ENCODE measurements at places on chromosomes 2 and 18. TPM values are rescaled to one million over a fixed set of nuclear protein-coding genes. Genes with fewer than 3 reads are reported as not detected.
A peak's percentile ranks its signal among the peaks of the same experiment; 100 is the strongest.

GRCh38 chr2:205681401-205682238 is 681 bp upstream of the NRP2 start:
- DNase-seq: no peak

GRCh38 chr2:77301441-77301840 is 220.7 kb downstream of the LRRTM4 start:
- no peak for DNase-seq

DNA sequence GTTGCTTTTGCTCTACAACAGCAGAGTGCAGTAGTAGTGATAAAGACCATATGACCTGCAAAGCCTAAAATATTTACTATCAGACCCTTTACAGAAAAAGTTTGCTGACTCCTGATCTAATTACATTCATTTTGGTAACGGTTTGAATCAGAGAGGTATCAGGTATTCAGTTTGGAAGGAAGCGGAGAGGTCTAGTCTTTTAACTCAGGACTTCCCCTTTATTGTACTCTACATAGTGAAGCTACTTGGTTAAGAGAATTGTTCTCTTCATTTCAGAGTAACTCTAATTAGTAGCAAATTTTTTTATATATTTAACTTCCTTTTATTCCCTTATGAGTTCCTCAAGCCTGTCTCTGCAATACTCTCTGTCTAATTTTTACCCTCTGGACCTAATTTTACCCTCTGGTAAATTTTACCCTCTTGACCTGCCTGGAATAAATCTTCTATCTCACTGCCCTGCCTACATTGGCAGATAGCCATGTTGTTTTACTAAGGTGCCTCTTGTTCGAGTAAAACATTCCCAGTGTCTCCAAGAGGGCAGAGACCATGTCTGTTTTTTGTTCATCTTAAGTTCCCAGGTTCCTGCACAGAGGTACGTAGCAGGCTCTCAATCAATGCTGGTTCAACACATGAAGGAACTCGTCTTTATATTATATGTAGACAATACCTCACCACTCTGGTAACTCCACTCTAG is 170.6 kb downstream of the DNAH6 start:
- no peak for DNase-seq

- no peak for DNase-seq
These were observed 171.0 kb upstream of the SIX3 start for GRCh38 chr2:44770221-44771195.

- no peak for DNase-seq
These were observed 31.3 kb downstream of the NCK2 start for GRCh38 chr2:105775809-105776559.

DNA sequence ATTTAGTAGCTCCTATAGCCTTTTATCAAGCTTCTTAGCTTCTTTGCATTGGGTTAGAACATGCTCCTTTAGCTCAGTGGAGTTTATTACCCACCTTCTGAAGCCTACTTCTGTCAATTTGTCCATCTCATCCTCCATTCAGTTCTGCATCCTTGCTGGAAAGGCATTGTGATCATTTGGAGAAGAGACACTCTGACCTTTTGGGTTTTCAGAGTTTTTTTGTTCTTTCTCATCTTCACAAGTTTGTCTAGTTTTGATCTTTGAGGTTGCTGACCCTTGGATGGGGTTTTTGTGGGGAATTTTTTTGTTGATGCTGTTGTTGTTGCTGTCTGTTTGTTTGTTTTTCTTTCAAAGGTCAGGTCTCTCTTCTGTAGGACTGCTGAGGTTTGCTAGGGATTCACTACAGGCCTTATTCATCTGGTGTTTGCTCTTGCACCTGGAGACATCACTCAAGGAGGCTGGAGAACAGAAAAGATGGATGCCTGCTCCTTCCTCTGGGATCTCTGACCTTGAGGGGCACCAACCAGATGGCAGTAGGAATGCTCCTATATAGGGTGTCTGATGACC is 13.9 kb upstream of the TANK start:
- no peak for DNase-seq

- no peak for DNase-seq
These were observed 138.1 kb downstream of the SUCLG1 start for GRCh38 chr2:84320940-84321339.

GRCh38 chr2:46096260-46096659 is 200.9 kb upstream of the EPAS1 start:
- DNase-seq: no peak

DNA sequence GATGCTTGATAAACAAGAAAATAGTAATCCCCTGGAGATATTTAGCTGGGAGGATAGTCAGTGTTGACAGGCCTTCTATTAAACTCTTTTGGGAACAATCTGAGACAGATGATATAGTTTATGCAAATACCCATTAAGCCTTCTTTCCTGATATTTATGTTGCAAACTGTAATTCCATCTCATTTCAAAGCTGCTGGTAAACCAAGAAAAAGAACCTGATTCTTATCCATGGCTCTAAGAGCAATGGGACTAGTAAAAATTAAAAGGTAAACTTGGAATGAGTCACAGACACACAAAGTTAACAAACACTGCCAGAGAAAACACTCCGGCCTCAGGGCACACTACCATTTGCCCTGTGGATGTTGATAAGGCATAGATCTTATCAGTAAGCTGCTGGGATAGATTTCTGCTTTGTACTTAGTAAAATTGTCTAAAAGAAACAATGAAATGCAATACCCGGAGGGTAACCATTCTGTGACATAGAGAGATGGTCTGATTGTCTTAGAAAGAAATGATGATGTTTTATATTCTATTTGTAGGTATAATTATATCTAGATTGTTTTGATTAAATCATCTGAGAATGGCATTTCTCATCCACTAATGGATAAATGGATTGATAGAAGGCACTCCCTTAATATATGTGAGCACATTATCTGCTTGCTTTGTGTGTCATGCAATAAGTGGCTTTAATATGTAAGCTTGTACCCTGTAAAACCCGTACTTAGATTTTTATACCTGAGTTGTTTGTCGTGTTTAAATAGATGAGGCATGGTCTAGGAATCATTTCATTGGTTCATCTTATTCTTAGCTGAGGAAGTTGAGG is 13.2 kb downstream of the GALR1 start:
- DNase-seq: no peak

- DNase-seq: no peak
These were observed 30.0 kb downstream of the REEP1 start for GRCh38 chr2:86307431-86307830.

- DNase-seq: no peak
These were observed 107.4 kb upstream of the ID2 start for GRCh38 chr2:8574196-8575037.

- no peak for DNase-seq
These were observed 66.5 kb upstream of the THUMPD2 start for GRCh38 chr2:39845460-39846146.

- no peak for DNase-seq
These were observed 48.2 kb downstream of the FLACC1 start for GRCh38 chr2:201308914-201309313.

- DNase-seq: no peak
These were observed 493.8 kb upstream of the NRP2 start for GRCh38 chr2:205188239-205189138.

GRCh38 chr2:153106802-153107477 is 371.6 kb downstream of the RPRM start:
- no peak for DNase-seq

DNA sequence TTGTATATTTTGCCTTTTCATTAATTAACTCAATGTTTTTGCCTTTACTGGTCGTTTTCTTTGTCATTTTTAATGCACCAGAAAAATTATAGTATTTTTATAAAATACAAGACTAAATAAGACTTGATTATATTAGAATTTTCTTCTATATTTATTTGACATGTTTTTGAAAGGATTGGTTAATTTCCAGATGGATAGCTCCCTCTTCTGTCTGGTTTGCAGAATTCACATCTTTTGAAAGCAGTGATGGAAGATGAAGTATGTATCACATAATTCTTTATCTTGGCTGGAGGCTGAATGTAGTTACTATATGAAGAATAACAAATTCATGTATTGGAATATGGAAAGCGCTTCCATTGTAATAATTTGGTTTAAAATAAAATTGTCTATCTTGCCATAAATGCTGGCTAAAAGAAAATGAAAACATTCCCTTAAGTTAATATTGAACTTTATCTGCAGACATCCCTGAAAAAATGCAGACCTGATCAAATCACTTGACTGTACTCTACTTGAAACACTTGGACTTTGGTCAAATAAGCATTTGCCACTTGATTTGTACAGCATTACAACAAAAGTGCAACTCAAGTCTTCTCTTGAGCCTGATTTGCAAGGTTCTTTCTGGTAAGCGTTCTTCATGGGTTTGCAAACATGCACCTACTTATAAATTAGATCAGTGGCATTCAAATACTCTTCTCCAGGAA is 86.3 kb upstream of the EFEMP1 start:
- DNase-seq: peak; percentile 8

- DNase-seq: no peak
These were observed 206.4 kb upstream of the ID2 start for GRCh38 chr2:8475349-8476031.

DNA sequence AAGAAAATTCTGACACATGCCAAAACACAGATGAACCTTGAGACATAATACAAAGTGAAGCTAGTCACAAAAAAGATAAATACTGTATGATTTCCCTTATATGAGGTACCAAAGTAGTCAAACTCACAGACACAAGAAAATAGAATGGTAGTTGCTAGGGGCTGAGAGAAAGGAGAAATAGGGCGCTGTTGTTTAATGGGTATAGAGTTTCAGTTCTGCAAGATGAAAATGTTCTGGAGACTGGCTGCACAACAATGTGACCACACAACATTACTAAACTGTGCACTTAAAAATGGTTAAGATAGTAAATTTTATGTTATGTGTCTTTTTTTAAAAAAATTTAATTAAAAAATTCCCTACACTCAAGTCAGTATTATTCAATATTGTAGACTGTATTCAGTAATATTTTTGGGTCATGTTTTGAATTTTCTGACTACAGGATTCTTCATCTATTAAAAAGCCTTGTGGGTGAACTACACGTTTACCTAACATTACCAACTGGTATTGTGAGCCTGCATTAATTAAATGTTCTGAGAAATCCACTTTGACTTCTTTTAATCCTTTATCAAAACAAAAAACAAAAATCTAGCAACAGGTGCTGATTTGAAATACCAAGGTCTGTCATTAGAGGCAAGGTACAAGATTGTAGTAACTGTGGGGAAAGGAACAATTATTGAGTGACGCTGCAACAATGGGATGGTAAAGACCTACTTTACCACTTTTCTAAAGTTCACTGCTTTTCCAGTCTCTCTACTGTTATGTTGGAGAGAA is 140.8 kb upstream of the ZFP36L2 start:
- DNase-seq: no peak

GRCh38 chr2:231667496-231667895 is 40.8 kb upstream of the PTMA start:
- DNase-seq: no peak

- DNase-seq: no peak
These were observed 87.2 kb downstream of the UXS1 start for GRCh38 chr2:106106622-106107508.

The CDK15 gene
- total RNA-seq: 0.82 TPM

The CYTIP gene
- 2.9 TPM for total RNA-seq

The ZNF512 gene
- total RNA-seq: 49.3 TPM

The SP140 gene
- total RNA-seq: 0.82 TPM

The TUBA3E gene
- total RNA-seq: not detected

The GPR39 gene
- 2.9 TPM for total RNA-seq

The RGPD4 gene
- not detected for total RNA-seq

The DPP4 gene
- 8.6 TPM for total RNA-seq

The FKBP1B gene
- total RNA-seq: 73.8 TPM

The RAB6C gene
- total RNA-seq: 0.41 TPM

The OTOS gene
- 0.41 TPM for total RNA-seq

The NYAP2 gene
- 14.3 TPM for total RNA-seq

The FN1 gene
- 99.9 TPM for total RNA-seq

The PCARE gene
- not detected for total RNA-seq

The EFEMP1 gene
- 7.3 TPM for total RNA-seq

The C2orf80 gene
- total RNA-seq: 38.3 TPM

The ST8SIA5 gene
- total RNA-seq: 4.9 TPM

Data from frontal cortex (tissue), 4 donors.